ENCODE measurements at places on chromosomes 13 and 19. TPM values are rescaled to one million over a fixed set of nuclear protein-coding genes. Genes with fewer than 3 reads are reported as not detected.

SUPT5H gene
- total RNA-seq: 24.8 TPM

CLC gene
- total RNA-seq: 0.90 TPM

RFX1 gene
- total RNA-seq: 2.9 TPM

KISS1R gene
- not detected for total RNA-seq

GRCh38 chr19:30312582-30313352 is 59.4 kb upstream of the ZNF536 start:
- DNase-seq: no peak

- DNase-seq: no peak
Measured at GRCh38 chr13:33349986-33350826, 64.7 kb upstream of the STARD13 start.

GRCh38 chr19:517721-518597 is 10.7 kb downstream of the TPGS1 start:
- peak; percentile 71 for DNase-seq

DNA sequence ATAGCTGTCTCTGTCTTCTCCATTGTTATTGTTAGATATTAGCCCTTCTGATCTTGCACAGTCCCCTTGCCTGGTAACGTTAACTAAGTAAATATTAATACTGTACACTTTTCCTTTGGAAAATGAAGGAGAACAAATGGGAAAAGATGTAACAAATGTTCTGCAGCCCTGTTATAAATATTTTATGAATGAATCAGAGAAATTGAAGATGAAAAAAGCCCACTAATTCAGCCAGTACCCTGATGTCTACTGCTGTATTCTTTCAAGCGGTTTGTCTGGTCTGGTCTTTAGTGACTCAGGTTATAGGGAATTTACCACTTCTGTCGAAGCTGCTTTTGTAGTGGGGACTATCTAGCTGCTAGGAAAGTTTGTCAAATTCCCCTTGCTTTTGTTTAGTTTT is 121.0 kb downstream of the COG6 start:
- DNase-seq: no peak

DNA sequence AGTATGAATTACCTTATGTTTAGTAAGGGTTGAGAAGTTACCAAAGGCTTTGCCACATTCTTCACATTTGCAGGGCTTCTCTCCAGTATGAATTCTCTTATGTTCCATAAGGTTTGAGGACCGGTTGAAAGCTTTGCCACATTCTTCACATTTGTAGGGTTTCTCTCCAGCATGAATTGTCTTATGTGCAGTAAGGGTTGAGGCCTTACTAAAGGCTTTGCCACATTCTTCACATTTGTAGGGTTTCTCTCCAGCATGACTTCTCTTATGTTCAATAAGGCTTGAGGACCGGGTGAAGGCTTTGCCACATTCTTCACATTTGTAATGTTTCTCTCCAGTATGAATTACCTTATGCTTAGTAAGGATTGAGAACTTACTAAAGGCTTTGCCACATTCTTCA is 26.7 kb downstream of the ZNF728 start:
- no peak for DNase-seq

GRCh38 chr13:97879646-97880310 is 73.7 kb upstream of the IPO5 start:
- no peak for DNase-seq

- DNase-seq: peak; percentile 71
Measured at GRCh38 chr19:46495786-46496099, at the start of gene PNMA8B. TSS of gene PNMA8B (minus strand) at chr19:46495867. CDS start at chr19:46495465, 402 bp downstream.

DNA sequence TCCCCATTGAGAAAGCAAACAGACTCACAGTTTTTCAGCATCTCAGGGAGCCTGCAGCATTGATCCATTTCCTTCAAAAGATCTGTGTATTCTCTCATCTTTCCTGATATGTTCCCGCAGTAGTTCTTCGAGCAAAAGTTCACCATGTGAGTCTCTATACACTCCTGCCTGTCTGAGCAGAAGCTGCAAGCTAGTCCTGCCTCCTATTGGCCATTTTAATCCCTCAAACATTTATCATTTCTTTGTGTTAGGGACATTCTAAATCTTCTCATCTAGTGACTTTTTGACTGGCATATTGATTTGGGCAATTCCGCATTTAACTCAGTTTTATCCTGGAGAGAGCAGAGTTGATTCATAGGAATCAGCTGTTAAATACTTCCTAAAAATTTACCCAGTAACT is 660.4 kb upstream of the KLF12 start:
- DNase-seq: no peak

DNA sequence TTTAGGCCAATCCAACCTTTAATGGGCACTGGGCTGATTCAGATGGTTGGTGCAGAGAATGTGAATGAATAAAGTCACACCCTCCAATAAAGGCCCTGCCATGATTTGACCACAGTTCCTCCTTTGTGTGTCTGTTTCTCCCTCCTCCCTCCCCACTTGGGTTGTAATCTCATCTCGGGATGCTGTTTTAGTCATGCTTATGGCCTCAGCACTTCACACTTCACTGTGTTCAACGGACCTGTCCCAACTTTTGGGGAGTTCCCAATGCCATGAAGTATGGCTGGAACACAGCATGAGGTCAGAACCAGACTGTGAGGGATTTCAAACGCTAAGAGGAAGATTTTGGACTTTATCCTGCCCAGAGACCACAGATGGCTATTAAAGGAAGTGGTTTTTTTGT is 5.6 kb upstream of the RAB8A start:
- no peak for DNase-seq

All from urinary bladder (tissue), 4 donors.